ENCODE measurements at places on chromosomes 13 and 19.
A peak's percentile ranks its signal among the peaks of the same experiment; 100 is the strongest.

- DNase-seq, result no peak
Observed at GRCh38 chr19:6765738-6766356, 1.4 kb downstream of the SH2D3A start.

- no peak for DNase-seq
Observed at GRCh38 chr13:95138876-95139585, 162.2 kb downstream of the ABCC4 start.

GRCh38 chr13:103514619-103515018 lies 448.4 kb upstream of the SLC10A2 start:
- DNase-seq, result no peak

DNA sequence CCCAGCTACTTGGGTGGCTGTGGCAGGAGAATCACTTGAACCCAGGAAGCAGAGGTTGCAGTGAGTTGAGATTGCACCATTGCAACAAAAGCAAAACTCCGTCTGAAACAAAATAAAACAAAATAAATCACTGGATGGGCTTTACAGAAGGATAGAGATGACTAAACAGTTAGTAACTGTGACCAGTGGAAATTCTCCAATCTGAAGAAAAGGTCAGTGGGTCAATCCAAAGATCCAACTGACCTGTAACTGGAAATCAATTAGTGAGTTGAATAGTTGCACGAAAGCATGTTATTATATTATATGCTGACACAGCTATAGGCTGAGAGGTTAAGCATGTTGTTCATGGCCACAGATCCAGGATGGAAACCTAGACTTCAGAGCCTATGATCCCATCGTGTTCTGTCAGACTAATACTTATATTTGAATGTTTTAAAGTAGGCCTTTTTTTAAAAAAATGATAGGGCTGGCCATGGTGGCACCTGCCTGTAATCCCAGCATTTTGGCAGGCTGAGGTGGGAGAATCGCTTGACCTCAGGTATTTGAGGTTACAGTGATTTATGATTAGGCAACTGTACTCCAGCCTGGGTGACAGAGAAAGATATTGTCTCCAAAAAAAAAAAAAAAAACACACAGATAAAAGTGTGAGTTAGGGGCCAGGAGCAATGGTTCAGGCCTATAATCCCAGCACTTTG lies 1.4 kb downstream of the ECH1 start:
- DNase-seq, result no peak

DNA sequence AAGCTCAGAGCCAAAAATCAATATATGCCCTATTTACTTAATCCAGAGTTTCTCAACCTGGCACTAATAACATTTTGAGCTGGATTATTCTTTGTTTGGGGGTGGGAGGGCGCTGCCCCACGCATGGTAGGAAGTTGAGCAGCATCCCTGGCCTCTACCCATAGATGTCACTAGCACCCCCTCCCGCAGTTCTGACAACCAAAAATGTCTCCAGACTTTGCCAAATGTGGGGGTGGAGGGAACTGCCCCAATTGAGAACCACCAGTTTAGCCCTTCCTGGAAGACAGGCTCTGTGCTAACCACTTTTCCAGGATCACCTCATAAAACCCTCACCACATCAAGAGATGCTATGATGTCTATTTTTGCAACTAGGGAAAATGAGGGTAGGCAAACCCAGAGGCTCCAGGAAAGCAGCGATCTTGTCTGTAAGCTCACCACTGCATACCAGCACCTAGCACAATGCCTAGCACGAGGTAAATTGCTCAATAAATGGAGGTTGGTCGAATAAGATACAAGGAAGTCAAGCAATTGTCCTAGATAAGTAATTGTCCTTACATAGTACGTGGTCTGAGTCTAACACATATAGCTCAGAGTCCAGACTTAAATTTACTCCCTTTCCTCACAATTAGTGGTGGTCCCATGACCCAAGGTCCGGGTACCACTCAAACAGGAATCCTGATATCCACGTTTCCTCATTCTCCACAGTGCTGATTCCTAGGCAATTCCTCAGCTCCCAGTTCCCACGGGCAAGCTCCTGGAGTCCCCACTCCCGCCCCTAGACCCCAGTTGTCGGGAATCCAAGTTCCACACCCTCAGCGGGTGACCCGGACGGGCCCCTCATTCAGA lies 892 bp downstream of the TRIR start:
- DNase-seq, result no peak

GRCh38 chr13:35162420-35162819 lies 220.3 kb downstream of the NBEA start:
- no peak for DNase-seq

DNA sequence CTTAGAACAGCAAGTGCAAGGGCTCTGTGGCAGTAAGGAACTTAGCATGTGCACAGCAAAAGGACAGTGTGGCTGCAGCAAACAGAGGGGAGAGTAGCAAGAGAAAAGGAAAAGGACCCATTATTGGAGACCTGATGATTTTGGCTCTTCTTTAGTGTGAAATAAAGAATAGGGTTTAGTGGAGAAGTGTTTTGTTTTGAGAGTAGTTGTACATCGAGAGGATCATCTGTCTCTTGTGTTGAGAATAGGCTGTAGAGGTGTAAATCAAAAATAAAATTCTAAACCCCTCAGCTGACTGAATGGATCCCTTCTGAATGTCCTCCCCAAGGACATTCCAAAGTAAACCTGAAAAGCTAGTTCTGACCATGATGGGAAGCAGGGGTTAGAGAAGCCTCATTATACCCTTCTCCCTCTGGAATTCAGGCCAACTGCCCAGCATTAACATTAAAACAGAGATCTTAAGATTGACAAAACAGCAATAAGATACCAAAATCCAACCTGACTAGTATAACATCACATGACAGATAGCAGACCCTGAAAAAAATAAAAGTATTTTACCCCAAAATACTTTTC lies 73.6 kb upstream of the OBI1 start:
- DNase-seq, result no peak

DNA sequence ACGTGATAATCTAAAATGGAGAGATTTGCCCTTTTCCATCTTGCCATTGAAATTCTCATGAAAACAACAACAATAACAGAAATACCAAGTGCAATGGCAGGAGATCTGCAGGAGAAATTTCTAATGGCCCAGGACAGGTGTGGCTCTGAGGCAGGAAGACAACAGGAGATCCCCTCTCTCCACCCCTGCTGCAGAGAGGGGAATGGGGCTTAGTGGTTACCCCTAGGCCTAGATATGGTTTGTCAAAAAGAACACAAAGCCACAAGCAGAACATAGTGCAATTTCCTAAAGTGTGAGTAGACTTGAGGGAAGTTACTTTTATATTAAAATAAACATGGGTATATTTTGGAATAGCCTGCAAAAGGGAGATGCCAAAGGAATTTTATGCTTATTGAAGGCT lies 369.5 kb downstream of the KCNRG start:
- no peak for DNase-seq

GRCh38 chr19:16185768-16186123 lies 536 bp downstream of the FAM32A start:
- DNase-seq, result peak; percentile 53

- no peak for DNase-seq
Observed at GRCh38 chr13:27997904-27998522, 9.5 kb upstream of the URAD start.

- DNase-seq, result no peak
Observed at GRCh38 chr13:40875044-40875443, 85.6 kb downstream of the SLC25A15 start.

- DNase-seq, result no peak
Observed at GRCh38 chr13:50617134-50617721, 226.3 kb downstream of the DLEU7 start.

- no peak for DNase-seq
Observed at GRCh38 chr13:95354680-95355487, 53.6 kb upstream of the ABCC4 start.

GRCh38 chr13:75299913-75300862 lies 181.8 kb downstream of the TBC1D4 start:
- no peak for DNase-seq

GRCh38 chr13:71325556-71325955 lies 541.4 kb downstream of the DACH1 start:
- DNase-seq, result no peak

- no peak for DNase-seq
Observed at GRCh38 chr19:47545061-47545948, 27.6 kb downstream of the ZNF541 start.

- no peak for DNase-seq
Observed at GRCh38 chr19:16338470-16339360, 14.1 kb downstream of the KLF2 start.

GRCh38 chr13:78764665-78765064 lies 105.7 kb upstream of the OBI1 start:
- no peak for DNase-seq

GRCh38 chr13:36190771-36191170 lies 23.6 kb downstream of the SOHLH2 start:
- DNase-seq, result no peak

GRCh38 chr19:13102666-13103580 lies at the start of gene LYL1:
Gene LYL1, minus strand, starts transcription at chr19:13102858. Its CDS starts 1,687 bp downstream, at chr19:13101171.
- peak; percentile 27 for DNase-seq

GRCh38 chr13:112700291-112701060 lies 10.6 kb downstream of the ATP11A start:
- no peak for DNase-seq

DNA sequence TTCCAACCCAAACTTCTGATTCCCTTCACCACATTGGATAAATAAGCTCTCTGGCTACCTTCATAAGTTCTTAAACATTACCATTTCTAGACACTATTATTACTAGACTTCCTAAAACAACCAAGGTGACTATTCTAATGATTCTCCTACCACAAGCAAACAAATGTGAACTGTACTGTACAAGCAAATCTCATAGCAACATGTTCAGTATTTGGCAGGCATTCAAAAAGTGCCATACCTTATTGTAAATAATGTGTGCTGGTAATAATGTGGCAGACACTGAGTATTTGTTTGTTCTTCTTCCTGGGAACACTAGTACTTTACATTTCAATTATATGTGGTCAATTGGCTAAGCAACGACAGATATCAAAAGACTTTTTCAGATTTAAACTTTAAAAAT lies 986.0 kb upstream of the SPRY2 start:
- no peak for DNase-seq

GRCh38 chr13:111911754-111912452 lies 155.0 kb upstream of the SOX1 start:
- DNase-seq, result no peak

DNA sequence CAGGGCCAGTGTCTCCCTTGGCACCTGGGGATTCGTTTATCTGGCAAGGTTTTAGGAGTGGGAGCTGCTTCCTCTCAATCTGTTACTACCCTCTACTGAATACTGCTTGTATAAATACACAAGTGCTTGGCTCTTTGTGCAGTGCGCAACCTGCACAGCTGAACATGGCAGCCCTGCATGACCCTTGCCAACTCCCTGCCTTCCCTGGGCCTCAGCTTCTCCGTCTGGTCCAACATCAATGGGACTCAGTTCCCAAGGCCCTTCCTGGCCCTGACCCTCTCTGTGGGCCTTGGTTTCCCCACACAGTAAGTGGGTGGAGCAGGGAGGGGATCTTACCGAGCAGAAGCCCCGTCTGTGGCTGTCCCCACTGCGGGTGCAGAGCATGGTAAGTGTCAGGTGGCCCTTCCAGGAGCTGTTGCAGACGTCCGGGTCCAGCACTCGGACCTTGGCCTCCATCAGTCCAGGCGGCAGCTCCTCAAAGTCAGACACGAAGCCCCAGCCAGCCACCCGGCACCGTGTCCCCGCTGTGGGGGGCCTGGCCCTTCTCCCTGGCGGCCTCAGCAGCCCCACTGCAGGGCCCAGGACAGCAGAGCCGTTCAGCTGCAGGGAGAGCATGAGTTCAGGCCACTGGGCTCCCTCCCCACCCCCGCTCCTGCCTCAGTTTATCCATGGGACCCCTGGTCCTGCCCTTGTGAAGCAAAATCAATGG lies 8.5 kb downstream of the PRSS57 start:
- DNase-seq, result no peak

DNA sequence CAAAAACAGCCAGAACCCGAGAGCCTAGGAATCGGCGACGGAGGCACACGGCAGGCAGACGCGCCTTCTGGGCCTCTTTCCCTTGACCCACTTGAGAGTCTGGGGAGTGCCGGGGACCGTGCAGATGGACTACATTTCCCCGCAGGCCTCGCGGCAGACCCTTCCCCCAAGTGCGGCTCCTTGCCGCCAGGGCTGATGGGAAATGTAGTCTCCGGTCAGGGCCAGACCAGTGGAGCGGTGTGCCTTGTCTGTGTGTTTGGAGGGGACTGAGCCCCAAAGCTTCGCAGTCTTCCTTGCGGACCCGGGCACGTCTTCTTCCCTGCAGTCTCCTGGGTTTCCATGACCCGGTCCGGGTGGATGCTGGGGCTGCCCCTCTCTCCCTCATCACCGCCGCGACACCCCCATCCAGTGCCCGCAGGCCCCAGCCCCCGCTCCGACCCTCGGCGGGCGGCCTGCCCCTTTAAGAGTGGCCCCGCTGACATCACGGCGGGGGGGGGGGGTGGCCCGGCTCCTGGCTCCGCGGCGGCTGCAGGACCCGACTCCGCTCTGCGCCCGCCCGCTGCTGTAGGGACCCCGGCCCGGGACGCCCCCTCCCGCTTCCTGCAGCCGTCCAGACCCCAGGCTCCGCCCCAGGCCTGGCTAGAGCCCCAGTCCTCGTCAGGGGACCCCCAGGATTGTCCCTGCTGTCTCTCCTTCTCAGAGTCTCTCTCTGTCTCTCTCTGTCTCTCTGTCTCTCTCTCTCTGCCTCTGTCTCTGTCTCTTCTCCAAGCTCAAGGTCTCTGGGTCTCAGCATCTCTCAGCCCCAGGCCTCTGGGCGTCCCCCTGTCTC lies 758 bp upstream of the CACNG7 start:
- DNase-seq, result peak; percentile 82

DNA sequence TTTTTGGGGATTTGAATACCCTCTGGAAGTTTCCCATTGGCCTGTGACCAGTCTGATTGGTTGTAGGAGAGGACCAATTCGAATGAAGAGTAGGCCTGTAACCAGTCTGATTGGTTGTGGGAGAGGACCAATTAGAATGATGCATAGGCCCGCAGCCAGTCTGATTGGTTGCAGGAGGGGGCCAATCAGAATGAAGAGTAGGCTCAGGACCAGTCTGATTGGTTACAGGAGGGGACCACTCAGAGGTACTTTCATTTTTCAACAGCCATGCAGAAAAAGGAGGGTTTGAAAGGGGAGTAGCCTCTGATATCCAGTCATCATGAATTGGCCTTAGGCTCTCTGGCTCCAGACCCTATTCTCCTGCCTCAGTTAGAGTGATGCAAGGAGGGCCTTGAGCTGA lies 30.4 kb upstream of the SLC1A5 start:
- DNase-seq, result no peak

- DNase-seq, result no peak
Observed at GRCh38 chr13:51950722-51951121, 60.5 kb downstream of the ATP7B start.

- DNase-seq, result no peak
Observed at GRCh38 chr19:39097299-39097698, 13.1 kb downstream of the ACP7 start.
